ENCODE measurements at places on chromosomes 4 and X.

DNA sequence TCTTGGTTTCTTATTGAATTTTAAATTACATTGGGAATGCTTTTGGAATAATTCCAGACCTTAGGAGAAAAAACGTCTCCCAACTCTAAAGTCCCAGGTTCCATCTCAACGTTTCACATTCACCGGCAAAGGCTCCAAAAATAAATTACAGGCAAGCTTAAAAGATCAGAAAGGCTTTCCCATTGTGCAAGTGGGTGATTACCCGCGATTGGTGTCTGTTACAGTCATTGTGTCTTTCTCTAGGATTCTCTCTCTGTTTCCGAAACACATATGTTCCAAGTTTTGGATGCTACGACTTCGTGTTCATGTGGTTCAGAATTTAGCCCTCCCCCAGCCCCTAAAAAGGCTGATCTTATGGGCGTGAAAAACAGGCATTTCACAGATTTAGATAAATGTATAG, 41.8 kb downstream of the PALLD start:
- no peak for DNase-seq

GRCh38 chrX:40150503-40150902, 52.7 kb upstream of the BCOR start:
- DNase-seq = no peak

- no peak for DNase-seq
Measured at GRCh38 chr4:45409536-45409935, 683.2 kb upstream of the GNPDA2 start.

- no peak for DNase-seq
Measured at GRCh38 chr4:64503416-64503815, 94.2 kb upstream of the TECRL start.

- no peak for DNase-seq
Measured at GRCh38 chr4:20761382-20761781, 61.1 kb downstream of the PACRGL start.

GRCh38 chrX:29435396-29435795, 780.0 kb upstream of the MAGEB2 start:
- peak; percentile 41 for DNase-seq

GRCh38 chr4:168541266-168541953, 44.6 kb downstream of the PALLD start:
- DNase-seq = peak; percentile 42

DNA sequence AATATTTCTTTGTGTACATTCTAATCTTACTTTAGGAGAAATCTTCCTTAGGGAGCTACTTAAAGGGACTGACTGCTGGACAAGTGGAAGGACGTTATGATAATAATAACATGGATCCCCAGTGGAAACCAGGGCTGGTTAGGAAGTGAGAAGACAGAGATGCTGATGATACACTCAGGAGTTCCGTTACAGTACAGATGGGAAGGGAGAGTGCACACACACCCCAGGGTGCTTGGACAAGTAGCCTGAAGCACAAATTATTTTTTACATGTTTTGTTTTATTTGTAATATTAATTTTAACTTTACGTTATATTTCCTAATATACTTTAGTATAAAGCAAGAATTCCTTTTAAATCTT, 84.1 kb downstream of the BMPR1B start:
- no peak for DNase-seq

DNA sequence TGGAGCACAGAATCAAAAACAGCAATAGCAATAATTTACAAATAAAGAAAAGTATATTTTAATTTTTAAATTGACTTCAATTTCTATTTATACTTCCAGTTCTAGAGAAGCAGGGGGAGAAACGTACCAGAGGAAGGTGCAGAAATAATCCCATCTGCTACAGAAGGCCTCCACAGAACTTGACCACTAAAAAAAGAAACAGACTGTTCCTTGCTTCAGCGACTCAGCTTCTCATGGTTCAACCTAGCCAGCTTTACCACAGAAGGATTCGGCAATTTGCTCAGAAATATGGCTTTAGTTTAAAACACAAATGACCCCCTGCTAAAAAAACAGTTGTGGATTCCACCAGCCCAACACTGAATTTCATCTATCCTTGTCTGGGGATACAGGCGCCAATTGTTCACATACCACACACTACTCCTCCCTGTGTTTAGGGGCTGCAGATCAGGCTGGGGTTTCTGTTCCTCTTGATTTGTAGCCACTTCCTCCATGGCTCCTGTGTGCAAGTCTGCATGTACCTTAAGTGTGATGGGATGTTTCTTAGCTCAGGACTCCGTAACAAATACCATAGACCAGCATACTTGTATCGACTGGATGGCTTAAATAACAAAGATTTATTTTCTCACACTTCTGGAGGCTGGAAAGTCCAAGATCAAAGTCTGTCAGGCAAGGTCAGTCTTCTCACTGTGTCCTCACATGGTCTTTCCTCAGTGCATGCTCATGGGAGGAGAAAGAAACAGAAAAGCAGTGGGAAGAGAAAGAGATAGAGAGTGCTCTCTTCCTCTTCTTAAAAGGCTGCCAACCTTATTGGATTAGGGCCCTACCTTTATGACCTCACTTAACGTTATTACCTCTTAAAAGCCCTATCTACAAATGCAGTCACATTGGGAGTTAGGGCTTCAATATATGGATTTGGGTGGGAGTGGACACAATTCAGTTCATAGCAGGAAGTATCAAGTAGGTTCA, 79.1 kb downstream of the AMOT start:
- DNase-seq = no peak

- no peak for DNase-seq
Measured at GRCh38 chr4:102451266-102451665, 49.9 kb upstream of the NFKB1 start.
